Subcutaneous preadipocyte (primary cell): ENCODE measurements at places on chromosomes 3 and 15. TPM values are rescaled to one million over a fixed set of nuclear protein-coding genes. Genes with fewer than 3 reads are reported as not detected.

NRG4 gene
- not detected in 2 replicates for total RNA-seq

TIGIT gene
- total RNA-seq: not detected in 2 replicates

PLA1A gene
- not detected in 2 replicates for total RNA-seq

RBMS3 gene
- 33.4 and 47.7 TPM in 2 replicates for total RNA-seq

IQCH gene
- 3.7 and 6.1 TPM in 2 replicates for total RNA-seq

ECE2 gene
- not detected in 2 replicates for total RNA-seq

STRA6 gene
- not detected in 2 replicates for total RNA-seq

ANKRD34C gene
- total RNA-seq: not detected in 2 replicates

FANCD2OS gene
- not detected in 2 replicates for total RNA-seq

GOLGA6D gene
- not detected in 2 replicates for total RNA-seq
